ENCODE measurements at places on chromosomes 7 and 10.

DNA sequence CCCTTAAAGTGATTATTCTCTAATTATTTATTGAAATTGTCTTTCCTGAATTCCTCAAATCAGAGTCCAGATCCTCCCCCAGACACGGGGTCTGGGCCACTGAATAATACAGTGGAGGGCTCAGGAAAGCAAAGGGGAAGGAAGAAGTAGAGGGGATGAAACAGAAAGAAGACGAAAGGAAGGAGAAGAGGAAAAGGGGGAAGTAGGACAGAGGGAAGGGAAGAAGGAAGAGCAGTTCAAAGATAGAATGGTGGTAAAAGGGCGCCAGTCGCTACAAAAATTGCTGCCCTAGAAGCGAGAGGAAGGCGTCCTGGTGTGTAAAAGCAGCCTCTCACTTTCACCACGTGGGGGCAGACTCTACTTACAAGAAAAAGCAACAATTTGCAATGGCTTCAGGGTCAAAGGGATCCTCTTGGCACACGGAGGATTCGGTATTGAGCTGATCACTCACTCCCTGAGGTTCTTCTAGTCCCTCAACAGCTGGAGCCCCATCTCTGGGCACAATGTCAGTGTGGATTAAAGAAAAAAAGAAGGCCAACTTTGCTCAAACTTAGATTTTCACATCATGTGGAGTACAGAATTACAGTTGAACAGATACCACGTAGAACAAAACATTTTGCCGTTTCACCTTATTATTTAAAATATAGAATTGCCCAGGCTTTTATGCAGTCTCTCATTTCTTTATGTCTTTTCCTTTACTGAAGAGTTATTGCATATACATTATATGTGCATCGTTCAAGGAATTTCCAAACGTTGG is 31.4 kb upstream of the NPVF start:
- DNase-seq, result peak; percentile 36

- DNase-seq, result peak; percentile 50
Observed at GRCh38 chr7:42677751-42678699, 233.8 kb downstream of the C7orf25 start.

GRCh38 chr7:122675011-122675410 is 23.9 kb downstream of the RNF133 start:
- no peak for DNase-seq

DNA sequence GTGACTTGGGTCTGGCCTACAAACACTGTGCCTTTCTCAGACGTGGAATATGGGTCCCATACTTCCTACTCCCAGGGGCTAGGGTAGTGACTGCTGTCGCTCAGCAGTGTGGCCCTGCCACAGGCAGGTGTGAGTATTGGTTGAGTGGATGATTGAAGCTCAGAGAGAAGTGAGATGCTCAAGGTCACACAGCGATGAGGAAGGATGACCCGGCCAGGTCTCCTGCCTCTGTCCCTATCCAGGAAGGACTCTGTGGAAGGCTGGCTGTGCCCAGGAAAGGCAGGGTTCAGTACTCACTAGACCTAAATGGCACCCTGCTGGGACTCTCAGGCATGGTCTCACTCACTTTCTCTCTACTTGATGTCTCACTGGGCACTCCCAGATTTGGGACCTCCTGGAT is 2.8 kb downstream of the PRF1 start:
- DNase-seq, result no peak

- DNase-seq, result no peak
Observed at GRCh38 chr10:11683529-11684320, 58.5 kb upstream of the ECHDC3 start.

- DNase-seq, result no peak
Observed at GRCh38 chr7:4208086-4208485, 474.0 kb upstream of the FOXK1 start.

DNA sequence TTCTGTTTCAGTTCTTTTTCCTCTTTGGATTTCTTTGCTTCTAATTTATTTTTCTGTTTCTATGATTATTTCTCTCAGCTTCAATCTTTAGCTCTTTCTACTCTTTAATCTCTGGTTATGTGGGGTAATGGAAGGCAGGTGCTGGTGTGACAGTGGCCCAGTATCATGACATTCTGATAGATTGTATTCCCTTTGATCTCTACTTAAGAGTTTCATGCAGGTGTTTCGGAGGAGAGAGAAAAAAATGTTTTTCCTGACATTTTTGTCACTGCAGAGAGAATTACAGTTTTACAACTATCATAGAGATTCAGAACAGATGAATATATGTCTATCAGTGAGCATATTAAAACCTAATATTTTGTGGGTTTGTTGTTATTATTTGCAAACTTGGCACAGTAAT is 524.9 kb downstream of the CNTNAP2 start:
- no peak for DNase-seq

- DNase-seq, result no peak
Observed at GRCh38 chr7:44196450-44196872, 4.3 kb upstream of the YKT6 start.

DNA sequence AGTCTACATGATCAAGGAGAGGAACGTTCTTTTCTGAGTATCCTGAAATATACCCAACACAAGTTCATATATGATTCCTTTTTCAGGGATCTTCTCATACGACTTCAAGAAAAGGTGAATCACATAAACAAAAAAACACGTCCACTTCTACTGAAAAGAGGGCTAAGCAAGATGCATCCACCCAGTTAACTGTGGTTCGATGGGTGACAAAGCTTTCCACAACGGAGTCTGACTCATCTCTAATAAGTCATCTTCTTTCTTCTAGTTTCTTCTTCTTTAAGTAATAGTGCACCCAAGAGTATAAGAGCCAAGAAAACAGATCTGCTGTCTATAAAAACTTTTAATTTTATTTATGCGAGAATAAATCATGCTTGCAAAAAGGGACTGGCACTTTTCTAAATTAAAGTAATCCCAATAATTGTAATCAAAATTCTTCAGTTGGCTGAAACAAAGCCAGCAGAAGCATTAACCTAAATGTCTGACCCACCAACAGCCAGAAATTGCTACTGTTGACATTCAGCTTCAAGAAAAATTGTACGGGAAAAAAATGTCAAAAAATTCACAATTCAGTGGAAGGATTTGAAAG is 146.9 kb upstream of the ANK3 start:
- DNase-seq, result no peak

GRCh38 chr10:8041284-8041991 is 13.1 kb upstream of the GATA3 start:
- DNase-seq, result no peak

- peak; percentile 45 for DNase-seq
Observed at GRCh38 chr7:46972205-46972604, 609.7 kb downstream of the TNS3 start.

GRCh38 chr10:3919709-3920308 is 134.8 kb upstream of the KLF6 start:
- no peak for DNase-seq

GRCh38 chr10:110241841-110242240 is 34.4 kb downstream of the MXI1 start:
- DNase-seq, result no peak

DNA sequence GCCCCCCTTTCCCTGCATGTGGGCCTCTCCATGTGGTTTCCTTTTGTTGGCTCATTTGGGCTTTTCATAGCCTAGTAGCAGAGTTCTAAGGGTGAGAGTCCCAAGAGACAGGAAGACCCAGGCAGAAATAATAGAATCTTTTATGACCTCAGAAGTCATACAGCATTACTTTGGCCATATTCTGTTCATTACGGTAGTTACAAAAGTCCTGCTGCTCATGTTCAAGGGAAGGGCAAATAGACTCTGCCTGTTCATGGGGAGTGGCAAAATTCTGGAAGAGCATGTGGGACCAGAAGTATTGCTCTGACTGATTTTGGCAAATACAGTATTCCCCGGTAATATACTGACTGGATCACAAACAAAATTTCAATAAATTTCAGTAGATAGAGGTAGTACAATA is 910.3 kb downstream of the LRMDA start:
- no peak for DNase-seq

GRCh38 chr7:130356876-130357611 is 12.4 kb downstream of the CPA5 start:
- DNase-seq, result no peak
